ENCODE measurements at places on chromosomes 12 and 14.

DNA sequence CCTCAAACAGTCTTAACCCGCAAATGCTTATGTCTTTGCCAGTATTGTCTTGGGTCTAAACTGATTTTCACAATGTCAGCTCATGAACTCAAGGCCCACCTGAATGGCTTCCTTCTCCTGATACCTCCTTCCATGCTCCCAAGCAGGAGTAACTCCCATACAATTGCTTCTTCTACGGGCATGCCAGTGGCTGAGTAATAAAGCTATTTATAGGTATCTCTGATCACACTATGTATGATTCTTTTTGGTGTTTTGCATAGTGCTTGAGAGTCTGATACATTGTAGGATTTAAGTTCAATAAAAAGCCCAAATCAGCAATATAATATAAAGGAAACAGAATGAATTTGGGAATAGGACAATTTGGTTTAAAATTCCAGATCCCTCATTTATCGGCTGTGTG lies 235.0 kb upstream of the DCN start:
- DNase-seq, result no peak

DNA sequence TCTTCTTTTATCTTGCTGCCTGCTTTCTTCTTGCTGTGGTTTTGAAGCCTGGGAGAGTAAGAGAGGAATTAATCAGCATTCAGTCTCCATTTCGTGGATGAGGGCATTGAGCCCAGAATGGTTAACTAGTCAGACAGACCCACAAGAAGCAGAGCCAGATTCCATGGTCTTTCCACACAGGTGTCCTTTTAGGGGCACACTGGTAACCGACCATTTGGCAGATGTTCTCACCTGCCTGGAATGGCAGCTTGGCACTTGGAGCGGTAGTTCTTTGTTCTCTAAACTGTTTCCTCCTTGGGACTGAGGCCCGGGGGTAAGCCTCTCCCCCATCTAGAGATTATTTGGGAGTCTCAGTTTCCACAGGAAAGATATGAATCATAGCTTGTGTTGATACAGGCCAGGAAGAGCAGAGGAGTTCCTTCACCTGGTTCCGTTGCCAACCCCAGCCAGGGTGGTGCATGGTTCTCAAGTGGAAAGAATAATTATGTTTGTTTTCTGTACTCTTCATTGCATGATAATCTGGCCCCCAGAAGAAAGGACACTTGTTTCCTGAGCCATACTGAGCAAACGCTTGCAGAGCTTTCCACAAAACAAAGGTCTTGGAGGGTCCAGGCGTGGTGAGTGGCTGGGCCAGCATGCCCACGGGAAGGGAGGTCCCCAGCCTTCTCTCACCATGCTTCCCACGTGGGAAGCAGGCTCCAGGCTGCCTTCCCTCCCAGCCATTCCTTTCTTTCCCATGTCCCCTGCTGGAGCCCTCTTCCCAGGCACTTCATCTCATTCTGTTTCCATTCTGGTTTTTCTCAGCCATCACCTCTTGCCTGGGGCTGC lies 2.0 kb upstream of the KRT75 start:
- no peak for DNase-seq

DNA sequence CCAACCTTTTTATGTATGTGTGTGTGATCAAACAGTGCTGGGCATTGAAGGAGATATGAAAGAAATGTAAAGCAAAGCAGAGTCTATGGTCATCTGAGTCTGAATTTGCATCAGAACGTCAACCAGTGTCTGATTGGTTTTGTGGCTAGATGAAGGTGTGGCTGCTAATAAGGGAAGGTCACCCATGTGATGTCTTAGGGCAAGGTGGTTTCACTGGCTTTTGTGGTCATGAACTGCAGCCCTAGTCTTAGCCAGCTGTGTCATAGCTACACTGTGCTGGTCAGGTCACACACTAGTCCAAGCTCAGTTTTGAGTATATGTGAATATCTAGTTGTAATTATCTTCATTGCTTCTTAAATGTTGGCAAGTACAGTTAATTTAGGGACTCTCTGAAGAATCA lies 105.8 kb downstream of the TGFB3 start:
- DNase-seq, result no peak

GRCh38 chr14:77032491-77032843 lies 4.0 kb upstream of the IRF2BPL start:
- no peak for DNase-seq

GRCh38 chr12:28987538-28988324 lies 161.3 kb upstream of the FAR2 start:
- DNase-seq, result no peak

- no peak for DNase-seq
Measured at GRCh38 chr12:62426089-62426488, 40.5 kb upstream of the MON2 start.

- no peak for DNase-seq
Measured at GRCh38 chr12:39368891-39369290, 74.0 kb downstream of the KIF21A start.

DNA sequence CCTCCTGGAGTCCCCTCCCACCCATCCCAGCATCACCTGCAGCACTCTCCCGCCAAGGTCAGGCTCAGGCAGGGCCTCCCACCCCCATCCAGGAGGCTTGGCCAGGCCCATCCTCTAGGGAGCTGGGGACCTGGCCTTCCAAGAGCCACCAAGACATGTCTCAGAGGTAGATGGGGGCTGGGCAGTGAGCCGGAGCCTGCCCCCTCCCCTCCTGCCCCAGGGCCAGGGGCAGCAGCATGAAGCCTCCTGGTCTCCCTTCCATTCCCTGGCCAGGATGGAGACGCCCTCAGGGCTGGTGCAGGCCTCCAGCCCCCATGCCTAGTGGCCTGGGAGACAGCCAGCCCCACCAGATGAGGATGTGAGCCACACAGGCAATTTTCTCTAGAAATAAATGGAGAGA lies 69.3 kb upstream of the C14orf180 start:
- no peak for DNase-seq

DNA sequence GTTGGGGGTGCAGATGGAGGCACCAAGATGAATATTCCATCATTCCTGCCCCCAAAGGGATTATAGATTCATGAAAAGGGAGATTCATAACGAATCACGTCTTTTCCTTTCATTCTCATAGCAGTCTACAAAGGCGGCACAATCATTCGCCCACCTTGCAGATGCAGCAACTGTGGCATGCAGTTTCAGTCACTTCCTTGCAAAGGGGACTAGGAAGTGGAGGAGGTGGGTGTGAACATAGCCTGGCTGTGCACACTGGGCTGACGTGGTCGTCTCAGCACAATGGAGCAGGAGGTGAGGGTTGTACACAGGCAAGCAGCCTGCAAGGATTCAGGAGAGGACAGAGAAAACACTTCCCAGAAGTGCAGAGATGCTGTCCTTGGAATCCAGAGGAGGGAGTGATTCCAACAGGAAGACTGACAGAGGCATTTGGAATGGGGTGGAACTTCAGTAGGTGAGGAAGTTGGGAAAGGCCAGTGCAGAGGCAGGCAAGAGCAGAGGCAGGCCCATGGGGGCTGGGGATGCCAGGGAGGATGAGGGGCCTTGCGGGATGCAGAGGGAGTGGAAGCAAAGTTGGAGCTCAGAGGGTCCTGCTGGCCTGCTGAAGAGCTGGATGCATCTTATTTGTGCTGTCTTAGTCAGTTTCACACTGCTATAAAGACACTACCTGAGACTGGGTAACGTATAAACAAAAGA lies 21.9 kb upstream of the PPP2R5C start:
- no peak for DNase-seq

DNA sequence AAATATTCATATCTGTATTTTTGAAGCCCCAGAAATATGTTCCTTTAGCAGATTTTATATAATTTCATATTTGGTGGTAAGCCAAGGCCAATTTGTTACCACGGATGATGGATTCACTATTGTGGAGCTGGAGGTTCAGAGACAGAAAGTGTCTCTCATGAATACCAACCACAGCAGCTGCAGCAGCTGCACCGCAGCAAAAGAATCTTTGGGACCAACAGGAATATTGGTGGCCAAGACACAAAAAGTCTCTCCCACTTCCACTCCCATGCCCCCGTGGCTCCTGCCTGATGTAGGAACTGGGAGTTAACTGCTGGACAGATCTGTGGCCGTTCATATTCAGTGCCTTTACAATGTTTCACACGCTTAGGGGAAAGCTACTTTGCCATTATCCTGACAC lies 155.3 kb downstream of the ADAMTS20 start:
- DNase-seq, result no peak

- no peak for DNase-seq
Measured at GRCh38 chr12:52202361-52203078, 10.7 kb upstream of the KRT80 start.

DNA sequence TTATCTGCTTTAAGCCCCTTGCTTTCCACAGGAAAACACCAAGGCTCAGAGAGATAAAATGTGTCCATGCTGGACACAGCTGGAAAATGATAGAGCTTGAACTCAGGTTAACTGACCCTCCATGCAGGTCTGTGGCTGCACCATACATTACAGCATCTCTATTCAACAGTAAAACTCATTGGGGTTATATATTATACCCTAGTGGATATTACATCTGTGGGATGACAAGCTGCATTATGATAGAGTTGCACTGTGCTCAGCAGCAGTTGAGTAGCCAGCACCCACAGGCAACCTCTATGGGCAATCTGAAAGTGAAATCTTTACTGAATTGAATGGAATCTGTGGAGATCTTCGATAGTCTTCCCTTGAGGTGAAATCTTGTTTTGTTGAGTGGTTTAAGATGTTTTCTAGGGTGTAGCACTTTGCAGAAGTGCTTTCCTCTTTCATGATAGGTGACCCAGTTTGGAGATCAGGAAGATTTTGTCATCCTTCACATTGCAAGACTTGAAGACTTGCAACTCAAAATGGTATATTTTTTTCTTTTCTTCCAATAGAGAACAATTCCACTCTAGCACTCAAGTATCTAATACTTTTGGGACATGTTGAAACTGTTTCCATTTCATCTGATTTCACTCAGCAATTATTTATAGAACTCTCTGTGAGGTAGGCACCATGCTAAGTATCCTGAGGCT lies 389.2 kb downstream of the RAD51B start:
- no peak for DNase-seq

DNA sequence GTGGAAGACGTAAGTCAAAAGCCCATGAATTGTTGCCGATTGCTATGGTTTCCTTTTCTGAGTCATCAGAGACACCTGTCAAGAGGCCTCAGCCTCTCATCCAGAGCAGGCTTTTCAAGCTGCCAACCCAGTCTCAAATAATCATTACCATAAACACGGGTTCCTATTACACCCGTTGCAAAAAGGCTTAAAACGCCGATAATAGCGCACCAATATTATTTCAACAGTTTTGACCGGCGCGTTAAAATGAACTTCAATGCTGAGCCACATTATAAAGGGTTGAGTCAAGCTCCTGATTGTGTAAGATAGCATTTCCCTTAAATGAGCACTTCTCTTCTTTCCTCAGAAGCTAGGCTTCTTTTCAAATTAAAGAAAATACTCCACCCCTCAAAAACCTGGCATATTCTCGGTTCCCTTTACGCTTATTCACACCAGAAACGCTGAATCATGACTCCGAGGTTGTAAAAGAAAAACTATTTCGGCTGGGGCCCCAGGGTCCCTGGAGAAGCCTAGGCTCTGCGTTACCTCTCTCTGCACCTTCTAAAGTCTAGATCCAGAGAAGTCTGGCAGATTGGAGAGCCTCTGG lies 1.4 kb downstream of the TMTC1 start:
- peak; percentile 45 for DNase-seq

DNA sequence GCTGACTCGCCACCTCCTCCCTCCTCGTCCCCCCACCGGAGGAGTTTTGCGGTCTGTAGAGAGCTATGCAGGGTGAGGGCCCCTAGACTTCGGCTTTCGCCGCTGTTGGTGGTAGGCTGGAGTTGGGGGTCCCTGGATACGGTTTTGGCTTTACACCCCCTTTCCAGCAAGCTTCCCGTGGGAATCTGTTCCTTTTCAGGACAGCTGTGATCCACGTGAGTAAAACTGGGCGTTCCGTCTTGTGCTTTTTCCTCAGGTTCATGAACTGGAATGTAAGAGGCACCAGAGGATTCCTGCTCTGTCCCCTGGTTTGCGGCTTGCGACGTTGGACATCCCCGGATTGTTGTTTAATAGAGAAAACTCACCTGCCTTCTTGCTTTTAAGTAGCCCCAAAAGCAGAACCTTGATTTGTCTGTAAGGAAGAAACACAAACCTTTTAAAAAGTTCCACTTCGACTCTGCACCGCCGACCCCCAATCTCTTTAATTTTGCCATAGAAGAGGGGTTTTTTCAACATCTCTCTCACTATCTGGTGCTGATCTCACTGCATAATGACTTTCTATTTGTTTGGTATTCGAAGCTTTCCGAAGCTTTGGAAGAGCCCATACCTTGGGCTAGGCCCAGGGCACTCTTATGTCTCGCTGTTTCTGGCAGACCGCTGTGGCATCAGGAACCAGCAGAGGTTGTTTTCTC lies 490 bp downstream of the PRORP start:
- DNase-seq, result peak; percentile 59

- no peak for DNase-seq
Measured at GRCh38 chr12:101858361-101858760, 19.0 kb upstream of the DRAM1 start.

- no peak for DNase-seq
Measured at GRCh38 chr14:96029089-96029645, 10.0 kb upstream of the C14orf132 start.

GRCh38 chr12:12244341-12244740 lies 22.5 kb downstream of the LRP6 start:
- no peak for DNase-seq

GRCh38 chr12:51531978-51532497 lies 59.0 kb upstream of the SCN8A start:
- peak; percentile 75 for DNase-seq

DNA sequence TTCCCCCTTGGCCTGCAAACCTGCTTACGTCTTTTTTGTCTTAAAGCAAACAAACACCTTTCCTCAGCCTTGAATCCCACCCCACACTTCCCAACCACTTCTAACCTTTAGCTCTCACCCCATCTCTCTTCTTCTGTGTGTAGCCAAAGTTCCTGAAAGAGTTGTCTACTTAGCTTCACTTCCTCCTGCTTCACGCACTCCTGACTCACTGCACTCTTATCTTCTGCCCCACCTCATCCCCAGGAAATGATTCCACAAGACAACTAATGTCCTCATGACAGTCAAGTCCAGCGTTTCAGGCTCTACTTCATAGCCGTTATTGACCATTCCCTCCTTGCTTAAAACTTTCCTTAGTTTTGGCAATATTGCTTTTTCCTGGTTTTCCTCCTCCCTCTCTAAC lies 22.4 kb downstream of the EIF2B2 start:
- no peak for DNase-seq

DNA sequence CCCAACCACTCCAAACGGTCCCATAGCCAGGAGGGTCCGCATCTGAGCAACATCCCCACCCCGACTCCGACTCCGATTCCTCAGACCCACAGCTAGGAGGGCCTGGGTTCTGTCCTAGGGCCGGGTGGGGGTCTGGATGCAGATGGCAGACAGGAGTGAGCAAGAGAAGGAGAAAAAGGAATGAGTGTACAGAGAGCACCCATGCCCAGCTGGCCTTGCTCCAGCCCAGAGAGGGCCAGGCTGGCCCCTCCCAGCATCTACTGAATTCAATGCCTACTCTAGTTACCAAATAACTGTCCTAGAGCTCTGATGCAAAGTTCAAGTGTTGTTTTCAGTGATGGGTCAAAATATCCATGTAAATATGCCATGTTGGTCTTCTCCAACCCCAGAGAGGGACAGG lies 40.8 kb downstream of the VDR start:
- DNase-seq, result no peak

- DNase-seq, result no peak
Measured at GRCh38 chr14:57189070-57189469, 79.6 kb downstream of the EXOC5 start.

Measured in HS-27A (cell line).